ENCODE measurements at places on chromosomes 2 and 18.

DNA sequence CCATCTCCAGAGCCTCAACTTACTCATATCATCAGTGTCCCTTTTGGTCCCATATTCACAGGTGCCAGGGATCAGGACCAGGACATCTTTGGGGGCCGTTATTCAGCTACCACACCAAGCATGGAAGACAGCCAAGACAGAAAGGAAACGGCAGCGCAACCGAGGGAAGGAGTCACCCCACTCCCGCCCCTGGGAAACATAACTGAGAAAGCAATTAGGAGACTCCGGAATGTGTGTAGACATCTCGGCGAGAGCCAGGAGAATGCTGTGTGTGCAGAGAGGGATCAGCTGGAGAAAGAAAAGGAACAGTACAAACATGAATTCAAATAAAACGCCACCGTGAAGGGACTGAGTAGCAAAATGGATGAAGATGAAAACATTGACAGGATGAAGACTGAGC lies 13.4 kb upstream of the BOK start:
- DNase-seq, result no peak

DNA sequence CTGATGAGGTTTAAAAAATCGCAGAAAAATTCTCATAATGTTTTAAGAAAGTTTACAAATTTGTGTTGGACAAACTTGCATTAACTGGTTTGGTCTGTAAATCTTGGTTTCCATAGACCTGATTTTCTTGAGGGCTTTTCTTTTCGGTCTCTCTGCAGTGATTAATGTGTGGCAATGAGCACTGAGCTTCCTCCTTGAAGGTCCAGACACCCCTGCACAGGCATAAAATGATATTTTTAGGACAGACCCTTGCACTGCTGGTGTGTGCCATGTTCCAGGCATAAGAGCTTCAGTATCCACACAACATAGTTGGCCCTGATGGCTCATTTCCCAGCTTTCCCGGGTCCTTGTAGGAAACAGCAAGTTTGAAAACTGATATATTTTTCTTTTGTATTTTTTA lies 33.7 kb downstream of the MRPL33 start:
- no peak for DNase-seq

DNA sequence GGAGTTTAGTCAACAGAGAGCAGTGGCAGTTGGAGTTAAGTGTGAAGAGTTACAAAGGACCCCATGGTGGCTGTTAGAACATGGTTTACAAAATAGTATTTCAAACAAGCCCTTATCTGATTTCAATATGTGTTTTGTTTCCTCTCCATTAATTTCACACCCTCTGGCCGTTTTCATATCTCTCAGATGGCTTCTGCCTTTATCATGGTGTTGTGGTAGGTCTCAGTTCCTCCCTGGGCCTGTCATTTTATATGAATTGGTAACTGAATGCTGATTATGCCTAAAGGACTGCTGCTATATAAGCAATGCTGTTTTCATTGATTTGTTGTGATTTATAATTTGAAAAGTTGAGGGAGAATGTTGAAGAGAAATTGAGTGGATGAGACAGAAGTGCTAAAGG lies 686.7 kb downstream of the NYAP2 start:
- DNase-seq, result no peak

- no peak for DNase-seq
Measured at GRCh38 chr2:17135619-17136018, 382.6 kb downstream of the RAD51AP2 start.

- DNase-seq, result no peak
Measured at GRCh38 chr2:174587579-174587978, 10.0 kb downstream of the WIPF1 start.
